ENCODE measurements at places on chromosomes 3 and 15.
A peak's percentile ranks its signal among the peaks of the same experiment; 100 is the strongest.

GRCh38 chr15:52912172-52912571, 122.0 kb upstream of the ONECUT1 start:
- no peak for DNase-seq

- DNase-seq, result peak; percentile 57
These were observed 94.0 kb upstream of the LRRN1 start for GRCh38 chr3:3705090-3705775.

DNA sequence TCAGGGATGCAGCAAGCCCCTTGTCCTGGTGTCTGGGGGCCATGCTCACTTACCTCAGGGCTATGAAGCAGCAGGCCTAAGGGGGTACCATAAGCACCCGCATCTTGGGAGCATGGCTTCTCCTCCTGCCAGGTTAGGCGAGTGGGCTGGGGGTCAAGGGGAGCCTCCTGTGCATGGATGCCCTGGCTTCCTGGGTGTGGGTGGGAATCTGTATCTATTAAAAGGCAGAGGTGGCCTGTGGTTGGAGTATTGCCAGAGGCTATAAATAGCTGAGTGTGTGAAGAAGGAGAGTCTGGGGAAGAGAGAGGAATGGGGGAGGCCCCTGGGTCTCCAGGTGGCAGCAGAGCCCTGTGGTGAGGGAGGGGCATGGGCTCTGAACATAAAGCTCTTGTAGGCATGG, 19.5 kb downstream of the ACVR2B start:
- no peak for DNase-seq

DNA sequence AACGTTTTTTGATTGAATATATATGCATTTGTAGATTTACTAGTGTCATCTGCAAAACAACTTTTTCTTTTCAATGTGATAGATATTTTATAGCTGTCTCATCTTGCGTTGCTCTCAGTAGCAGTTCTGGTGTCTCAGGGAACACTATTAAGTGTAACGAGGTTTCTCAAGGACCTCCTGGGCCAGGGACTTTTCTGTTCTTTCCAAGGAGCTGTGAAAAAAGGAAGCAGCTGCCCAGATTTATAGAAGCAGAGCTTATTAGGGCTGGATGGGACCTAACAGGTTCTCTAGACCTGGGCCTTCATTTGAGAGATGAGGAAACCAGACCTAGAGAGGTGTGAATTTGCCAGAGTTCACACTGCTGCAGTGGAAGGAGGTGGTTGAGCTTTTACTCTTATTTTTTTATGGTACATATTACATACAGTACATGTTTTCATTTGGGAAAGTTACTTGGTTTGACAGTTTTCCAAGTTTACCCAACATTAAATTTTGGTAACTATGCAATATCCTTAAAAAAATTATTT, 16.1 kb downstream of the MAP2K1 start:
- no peak for DNase-seq

- no peak for DNase-seq
These were observed 337.2 kb upstream of the ZNF385D start for GRCh38 chr3:22088204-22088603.

DNA sequence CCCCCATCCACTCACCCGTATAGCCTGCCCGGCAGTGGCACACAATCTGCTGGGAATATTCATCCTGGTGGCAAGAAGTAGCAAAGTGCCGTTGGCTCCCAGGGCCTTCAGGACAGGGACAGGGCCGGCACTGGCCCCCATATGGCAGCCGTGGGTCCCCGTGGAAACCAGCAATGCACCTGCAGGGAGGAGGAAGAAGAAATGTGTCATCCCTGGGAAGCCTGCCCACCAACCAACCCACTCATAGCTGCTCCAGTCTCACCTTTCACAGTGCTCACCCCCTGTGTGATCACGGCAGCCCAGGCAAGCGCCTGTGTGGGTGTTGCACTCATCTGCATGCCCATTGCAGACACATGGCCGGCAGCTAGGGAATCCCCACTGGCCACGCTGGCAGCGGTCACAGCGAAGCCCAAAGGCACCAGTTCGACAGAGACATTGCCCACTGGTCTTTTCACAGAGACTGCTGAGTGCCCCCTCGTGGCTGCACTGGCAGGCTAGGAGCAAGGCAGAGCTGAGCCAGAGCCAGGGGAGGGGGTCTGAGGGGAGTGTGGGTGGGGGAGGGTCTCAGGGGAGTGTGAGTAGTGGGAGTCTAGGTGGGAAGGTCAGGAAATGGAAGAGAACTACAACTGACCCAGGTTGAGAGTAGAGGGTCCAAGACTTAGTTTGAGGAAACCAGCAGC, 4.5 kb upstream of the USP19 start:
- DNase-seq, result no peak

DNA sequence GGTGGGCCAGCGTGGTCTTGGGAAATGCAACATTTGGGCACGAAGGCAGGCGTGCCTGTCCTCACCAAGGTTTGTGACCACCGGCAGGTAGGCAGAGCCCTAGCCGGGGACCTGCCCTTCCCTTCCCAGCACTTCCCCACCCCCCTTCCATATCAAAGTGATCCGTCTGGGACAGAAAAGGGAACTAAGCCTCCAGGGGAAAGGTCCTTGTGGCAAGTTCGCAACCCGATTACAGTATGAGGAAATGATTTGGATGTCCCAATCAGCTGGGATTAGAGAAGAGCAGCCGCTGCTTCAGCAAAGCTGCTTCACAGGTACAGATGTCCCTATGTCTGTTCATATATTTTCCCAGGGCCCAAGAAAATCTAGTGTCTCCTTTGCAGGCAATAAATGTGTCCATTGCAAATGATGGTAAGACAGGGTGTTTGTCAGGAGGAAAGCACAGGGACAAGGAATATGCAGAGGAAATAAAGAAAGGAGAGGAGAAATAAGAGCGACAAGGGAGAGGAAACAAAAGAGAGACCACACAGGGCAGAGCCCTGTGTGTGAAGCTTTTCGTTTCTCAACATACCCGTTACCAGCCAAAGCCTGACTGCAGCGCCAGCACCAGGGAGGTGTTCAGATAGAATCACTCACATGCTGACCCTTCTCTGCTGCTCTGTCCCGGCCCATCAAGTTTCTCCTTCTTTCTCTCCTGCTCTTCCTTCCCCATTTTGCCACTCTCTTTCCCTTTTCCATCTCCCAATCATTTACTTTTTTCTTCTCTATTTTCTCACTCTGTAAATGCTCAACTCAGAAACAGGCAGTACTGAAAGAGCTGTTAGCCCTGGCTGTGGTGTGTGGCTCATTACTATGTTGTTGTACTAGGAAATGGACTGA, 17.4 kb upstream of the SECISBP2L start:
- DNase-seq, result no peak

DNA sequence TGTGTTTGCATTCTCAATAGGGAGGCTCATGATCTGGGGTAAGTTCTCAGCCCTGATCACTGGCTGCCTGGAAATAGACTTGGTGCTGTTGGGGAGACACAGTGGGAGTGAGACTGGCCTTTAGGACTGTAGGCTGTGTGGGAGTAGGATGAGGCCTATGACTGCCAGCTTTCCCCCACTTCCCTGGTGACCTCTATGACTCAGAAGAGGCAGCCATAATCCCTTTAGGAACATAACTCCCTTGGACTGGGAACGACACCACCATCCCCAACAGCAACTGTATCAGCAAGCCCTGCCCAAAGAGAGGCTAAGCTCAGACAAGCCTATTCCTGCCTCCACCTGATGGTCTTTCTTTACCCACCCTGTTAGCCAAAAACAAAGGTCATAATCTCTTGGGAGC, 91.3 kb downstream of the SUCNR1 start:
- no peak for DNase-seq

- DNase-seq, result no peak
These were observed 53.6 kb downstream of the SENP2 start for GRCh38 chr3:185639632-185640206.

DNA sequence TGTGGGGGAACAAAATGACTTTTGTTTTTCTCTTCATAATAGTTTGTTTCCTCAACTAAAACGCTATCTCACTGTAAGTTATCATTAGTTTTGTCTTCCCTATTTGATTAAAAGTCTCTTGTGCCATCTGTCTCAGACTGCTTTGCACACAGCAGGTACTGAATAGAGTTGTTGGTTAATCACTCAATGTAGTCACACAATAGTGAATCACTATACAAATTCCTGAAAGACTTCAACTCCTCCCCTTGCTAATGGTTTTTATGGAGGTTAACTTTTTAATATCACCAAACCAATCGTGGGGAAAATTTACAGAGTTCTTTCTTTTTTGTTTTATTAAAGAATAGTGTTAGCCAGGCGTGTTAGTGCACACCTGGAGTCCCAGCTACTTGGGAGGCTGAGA, 2.6 kb upstream of the NGLY1 start:
- no peak for DNase-seq

- no peak for DNase-seq
These were observed 64.4 kb downstream of the SLMAP start for GRCh38 chr3:57820479-57820878.

- DNase-seq, result no peak
These were observed 579.9 kb upstream of the ZNF717 start for GRCh38 chr3:76365275-76365674.

DNA sequence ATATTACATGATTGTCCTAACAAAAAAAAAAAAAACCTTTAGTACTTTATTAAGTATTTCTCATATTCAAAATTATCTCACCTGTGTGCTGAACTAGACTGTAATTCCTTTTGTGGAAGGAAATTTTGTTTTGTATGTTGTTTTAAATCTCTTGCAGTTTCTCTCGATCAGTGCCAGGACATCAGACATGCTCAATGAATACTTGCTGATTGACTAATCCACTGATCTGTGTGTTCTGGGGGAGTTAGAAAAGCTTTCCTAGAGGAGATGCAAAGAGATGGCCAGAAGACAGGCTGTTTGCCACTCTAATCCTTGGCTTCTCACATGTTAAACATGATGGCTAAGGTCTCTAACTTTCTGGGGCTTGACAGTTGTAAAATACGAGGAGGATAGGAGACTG, 233.3 kb upstream of the NR2E3 start:
- DNase-seq, result no peak

- DNase-seq, result no peak
These were observed 44.8 kb upstream of the B3GNT5 start for GRCh38 chr3:183208260-183208659.

- no peak for DNase-seq
These were observed 14.1 kb downstream of the CMTM6 start for GRCh38 chr3:32488474-32489008.

- no peak for DNase-seq
These were observed 18.6 kb downstream of the KPNA4 start for GRCh38 chr3:160546727-160547126.

DNA sequence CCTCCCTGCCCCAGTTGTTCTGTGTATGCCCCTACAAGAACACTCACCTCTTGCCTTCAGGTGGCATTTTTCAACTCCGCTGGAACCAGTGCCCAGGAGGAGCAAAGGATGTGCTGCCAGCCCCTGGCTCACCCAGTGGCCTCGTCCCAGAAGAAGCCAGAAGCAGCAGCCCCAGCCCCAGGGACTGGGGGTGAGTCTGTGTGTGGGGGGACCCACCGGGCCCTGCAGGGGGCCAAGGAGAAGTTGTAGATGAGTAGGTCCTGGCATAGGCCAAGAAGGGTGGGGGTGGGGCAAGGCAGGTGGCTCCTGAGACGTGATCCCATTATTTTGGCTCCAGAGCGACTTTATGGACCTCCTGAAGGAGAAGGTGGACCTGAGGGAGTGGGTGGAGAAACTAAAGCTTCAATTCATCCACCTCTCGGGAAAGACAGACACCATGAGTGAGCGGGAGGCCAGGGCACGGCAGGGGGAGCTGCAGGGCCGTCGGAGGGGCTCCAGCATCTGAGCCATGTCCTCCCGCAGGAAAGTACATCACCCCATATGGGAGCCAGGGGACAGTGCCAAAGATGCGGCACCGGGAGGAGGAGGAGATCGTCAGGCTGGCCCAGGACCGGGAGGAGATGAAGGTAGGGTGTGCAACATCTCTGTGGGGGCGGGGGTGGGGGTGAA, 29.3 kb downstream of the NGRN start:
- no peak for DNase-seq

DNA sequence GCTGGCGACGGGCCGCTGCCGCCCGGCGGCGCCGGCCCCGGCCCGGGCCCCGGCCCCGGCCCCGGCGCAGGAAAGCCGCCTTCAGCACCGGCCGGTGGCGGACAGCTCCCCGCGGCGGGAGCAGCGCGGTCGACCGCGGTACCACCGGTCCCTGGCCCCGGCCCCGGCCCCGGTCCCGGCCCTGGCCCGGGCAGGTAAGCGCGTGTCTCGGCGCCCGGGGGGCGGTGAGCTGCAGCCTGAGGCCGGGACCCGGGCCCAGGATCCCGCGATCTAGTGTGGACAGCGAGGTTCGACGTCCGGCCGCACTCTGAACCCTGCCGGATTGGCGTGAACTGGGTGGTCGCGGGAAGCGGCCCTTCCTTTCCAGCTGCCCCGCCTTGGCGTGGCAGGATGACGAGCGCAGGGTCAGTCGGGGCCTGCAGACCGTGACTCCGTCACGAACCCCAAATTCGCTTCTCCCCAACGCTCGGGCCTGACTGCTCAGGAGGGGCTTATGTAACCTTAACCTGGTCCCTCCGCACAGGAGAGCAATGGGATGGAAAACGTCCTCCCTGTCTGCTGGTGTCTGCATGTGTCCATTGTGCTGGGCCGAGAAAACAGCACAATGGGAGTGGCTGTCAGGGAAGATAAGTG, 472 bp downstream of the BSN start:
- DNase-seq, result peak; percentile 81

- no peak for DNase-seq
These were observed 165.4 kb downstream of the CTNNB1 start for GRCh38 chr3:41364736-41365135.

DNA sequence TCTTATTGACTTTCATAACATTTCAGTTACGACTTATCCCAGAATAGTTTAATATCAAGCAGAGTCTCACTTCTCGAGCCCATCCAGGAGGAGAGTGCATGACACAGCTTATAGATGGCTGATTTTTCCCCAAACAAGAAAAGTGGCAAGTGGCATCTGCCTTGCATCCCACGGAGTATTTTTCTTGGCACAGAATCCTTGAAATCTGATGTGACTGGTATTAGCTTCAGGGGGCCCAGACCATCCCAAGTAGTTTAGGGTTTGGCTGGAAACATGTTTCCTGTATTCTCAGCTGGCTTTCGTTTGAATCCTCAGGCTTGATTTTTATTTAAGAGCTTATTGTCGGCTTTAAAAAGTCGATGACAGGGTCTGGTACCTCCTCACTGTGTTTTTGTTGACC, 20.7 kb upstream of the FBXL22 start:
- DNase-seq, result no peak

- DNase-seq, result no peak
These were observed 610.9 kb upstream of the ALCAM start for GRCh38 chr3:104755791-104756190.

- peak; percentile 79 for DNase-seq
These were observed 3.3 kb upstream of the ALAS1 start for GRCh38 chr3:52194485-52195290.
